NCI-H1694 (cell line): ENCODE measurements at places on chromosomes 6 and 20.

- DNase-seq = no peak
Measured at GRCh38 chr6:141513830-141514229, 618.9 kb upstream of the GJE1 start.

- DNase-seq = no peak
Measured at GRCh38 chr6:55892749-55893357, 17.5 kb upstream of the BMP5 start.

DNA sequence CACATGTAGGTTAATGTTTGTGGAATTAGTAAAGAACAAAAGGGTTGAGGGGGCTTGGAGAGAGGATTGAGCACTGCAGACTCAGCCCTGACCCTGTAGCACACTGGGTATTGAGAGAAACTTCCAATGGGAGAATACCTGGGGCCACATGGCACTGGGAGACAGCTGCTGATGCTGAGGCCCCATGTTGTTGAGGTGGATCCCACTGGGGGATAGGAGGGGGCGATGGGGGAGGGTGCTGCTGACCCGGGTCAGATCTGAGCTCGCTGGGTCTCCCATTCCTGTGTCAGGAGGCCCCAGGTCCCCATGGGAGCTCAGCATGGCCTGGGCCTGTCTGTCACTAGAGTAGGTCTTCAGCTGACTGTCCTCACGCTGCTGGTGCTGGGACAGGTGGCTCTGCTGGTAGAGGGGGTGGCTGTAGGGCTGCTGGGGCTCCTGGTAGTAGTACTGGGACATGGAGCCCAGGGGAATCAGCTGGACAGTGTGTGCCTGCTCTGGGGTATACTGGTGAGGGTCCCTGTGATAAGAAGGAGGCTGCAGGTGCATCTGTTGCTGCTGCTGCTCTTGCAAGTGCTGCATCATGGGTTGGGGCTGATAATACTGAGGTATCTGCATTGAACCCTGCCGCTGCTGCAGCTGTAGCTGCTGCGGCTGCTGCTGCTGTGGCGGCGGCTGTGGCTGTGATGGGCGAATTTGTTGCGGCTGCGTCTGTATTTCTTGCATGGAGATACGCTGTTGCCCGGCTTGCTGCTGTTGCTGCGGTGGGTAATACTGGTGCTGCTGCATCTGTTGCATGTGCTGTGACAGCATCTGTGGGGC, 50.6 kb upstream of the MRPS10 start:
- DNase-seq = no peak

GRCh38 chr6:31187780-31188194, 17.3 kb upstream of the POU5F1 start:
- DNase-seq = no peak

GRCh38 chr6:14309516-14309915, 191.9 kb downstream of the CD83 start:
- DNase-seq = no peak

GRCh38 chr20:3224681-3225421, 14.1 kb downstream of the SLC4A11 start:
- no peak for DNase-seq

- DNase-seq = no peak
Measured at GRCh38 chr6:170086639-170087420, 204.0 kb downstream of the DLL1 start.

DNA sequence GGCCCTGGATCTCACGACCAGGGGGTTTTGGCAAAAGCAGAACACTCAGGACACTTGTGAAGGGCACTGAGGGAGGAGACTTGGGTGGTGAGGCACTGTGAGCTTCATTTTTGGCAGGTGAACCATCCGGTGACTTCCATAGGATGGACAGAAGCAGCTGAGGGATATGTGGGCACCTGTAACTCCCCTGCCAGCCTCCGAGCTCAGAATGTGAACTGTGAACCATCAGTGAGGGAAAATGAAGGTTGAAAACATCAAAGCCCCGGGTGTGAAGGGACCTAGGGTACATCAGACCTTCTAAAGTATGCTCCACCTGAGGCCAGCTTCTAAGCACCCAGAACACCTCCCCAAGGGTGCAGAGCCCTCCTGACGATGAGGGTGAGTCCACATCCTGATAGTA, 53.2 kb downstream of the FAXC start:
- DNase-seq = no peak

GRCh38 chr6:46137387-46137786, 7.6 kb downstream of the ENPP4 start:
- DNase-seq = no peak

DNA sequence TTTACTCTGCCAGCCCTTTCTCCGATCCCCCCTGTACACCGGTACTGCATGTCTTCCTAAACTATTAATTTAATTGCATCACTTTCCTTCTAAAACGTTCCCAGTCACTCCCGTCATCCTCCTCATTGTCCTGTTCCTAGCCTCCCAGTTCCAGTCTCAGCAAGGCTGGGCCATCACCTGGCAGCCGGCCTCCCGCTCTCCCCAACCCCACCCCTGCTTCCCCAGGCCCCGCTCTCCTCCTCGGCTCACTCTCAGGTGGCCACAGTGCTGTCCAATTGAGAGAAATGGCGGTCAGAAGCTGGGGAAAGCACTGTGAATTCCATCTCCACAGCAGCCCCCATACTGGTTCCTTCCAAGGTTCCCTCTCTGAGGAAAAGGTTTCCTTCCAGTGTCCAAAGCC, 8.9 kb downstream of the PDE10A start:
- no peak for DNase-seq

GRCh38 chr6:170063431-170063830, 227.4 kb downstream of the DLL1 start:
- DNase-seq = no peak

GRCh38 chr6:165552248-165552736, 110.7 kb downstream of the PDE10A start:
- no peak for DNase-seq

DNA sequence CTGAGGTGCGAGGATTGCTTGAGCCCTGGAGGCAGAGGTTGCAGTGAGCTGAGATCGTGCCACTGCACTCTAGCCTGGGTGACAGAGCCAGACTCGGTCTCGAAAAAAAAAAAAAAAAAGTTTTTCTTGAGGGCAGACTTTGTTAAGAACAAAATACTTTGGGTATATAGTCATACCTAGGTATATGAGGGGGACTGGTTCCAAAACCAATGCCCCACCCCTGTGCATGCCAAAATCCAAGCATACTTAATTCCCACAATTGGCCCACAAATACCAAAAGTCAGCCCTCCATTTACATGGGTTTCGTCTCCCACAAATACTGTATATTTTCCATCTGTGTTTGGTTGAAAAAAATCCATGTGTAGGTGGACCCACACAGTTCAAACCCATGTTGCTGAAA, 119.9 kb downstream of the INSM1 start:
- DNase-seq = no peak

DNA sequence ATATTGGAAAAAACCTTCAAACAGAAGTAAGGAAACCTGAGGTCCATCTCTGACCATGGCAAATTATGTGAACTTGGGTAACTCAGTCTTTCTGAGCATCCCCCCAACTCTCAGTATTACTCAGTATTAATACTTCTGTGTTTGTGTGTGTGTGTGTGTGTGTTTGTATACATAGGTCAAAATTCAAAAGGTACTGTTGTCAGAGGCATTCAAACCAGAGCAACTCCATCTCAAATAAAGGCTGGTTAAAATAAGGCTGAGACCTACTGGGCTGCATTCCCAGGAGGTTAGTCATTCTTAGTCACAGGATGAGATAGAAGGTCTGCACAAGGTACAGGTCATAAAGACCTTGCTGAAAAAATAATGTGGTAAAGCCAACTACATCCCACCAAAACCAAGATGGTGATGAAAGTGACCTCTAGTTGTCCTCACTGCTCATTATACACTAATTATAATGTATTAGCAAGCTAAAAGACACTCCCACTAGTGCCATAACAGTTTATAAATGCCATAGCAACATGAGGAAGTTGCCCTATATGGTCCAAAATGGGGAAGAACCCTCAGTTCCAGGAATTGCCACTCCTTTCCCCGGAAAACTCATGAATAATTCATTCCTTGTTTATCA, 33.3 kb upstream of the SLC22A16 start:
- DNase-seq = no peak

GRCh38 chr6:25232479-25232878, 46.7 kb upstream of the CARMIL1 start:
- no peak for DNase-seq

GRCh38 chr6:67336014-67336413, 1299.1 kb upstream of the ADGRB3 start:
- no peak for DNase-seq

DNA sequence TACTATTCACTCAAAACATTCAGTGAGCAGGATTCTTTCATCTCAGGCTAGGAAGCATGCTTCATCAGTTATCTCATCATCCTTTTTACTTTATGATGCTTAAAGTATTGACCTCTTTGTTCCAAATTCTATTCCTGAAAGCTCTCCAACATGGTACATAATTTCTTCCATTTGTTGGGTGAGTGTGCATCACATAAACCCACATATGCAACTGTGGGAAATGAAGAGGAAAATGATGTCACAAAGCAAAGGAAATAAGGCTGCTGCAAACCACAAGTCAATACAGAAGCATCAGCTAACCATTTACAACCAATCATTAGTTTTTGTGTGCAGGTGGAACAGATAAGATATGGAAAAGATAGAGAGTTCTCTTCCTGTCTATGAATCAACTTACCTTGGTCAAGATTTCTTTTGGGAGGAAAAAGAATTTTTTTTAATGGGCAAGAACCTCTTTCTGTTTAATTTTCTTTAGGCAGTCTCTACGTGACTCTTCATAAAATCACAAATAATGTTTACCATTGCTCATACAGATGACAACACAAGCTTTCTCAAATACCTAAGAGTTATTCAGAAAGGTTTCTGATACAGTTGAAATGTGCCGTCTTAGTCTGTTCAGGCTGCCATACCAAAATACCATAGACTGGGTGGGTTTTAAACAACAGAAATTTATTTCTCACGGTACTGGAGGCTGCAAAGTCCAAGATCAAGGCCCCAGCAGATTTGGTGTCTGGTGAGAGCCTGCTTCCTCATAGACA, 259.9 kb downstream of the ADGRG6 start:
- DNase-seq = no peak

- no peak for DNase-seq
Measured at GRCh38 chr20:1085492-1086276, 32.7 kb upstream of the PSMF1 start.

- DNase-seq = peak; percentile 33
Measured at GRCh38 chr6:80003826-80004172, 650 bp upstream of the TTK start.

- no peak for DNase-seq
Measured at GRCh38 chr6:36791521-36792135, 47.6 kb downstream of the CPNE5 start.

- DNase-seq = no peak
Measured at GRCh38 chr6:79526897-79527296, 10.3 kb downstream of the LCA5 start.

DNA sequence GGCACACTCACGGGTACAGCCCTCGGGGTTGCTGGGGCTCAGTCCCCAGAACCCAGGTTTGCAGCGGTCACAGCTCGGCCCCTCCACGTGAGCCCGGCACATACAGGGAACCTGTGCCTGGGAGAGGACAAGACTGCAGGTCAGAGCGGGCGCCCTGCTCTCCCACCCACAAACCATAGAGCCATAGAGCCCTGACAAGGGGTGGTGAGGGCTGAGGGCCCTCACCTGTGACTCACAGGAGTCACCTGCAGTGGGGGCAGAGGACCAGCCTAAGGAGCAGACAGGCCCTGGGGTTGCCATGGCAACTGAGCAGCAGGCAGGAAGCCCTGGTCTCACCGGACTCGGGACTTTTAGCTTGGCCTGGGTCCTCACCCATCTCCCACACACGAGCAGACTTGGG, 30.8 kb downstream of the LAMA5 start:
- DNase-seq = no peak

- DNase-seq = no peak
Measured at GRCh38 chr6:20952699-20953474, 418.6 kb downstream of the CDKAL1 start.

GRCh38 chr6:167501831-167502385, 177.0 kb downstream of the TTLL2 start:
- peak; percentile 8 for DNase-seq

GRCh38 chr6:147664092-147664491, 155.6 kb downstream of the SAMD5 start:
- no peak for DNase-seq

DNA sequence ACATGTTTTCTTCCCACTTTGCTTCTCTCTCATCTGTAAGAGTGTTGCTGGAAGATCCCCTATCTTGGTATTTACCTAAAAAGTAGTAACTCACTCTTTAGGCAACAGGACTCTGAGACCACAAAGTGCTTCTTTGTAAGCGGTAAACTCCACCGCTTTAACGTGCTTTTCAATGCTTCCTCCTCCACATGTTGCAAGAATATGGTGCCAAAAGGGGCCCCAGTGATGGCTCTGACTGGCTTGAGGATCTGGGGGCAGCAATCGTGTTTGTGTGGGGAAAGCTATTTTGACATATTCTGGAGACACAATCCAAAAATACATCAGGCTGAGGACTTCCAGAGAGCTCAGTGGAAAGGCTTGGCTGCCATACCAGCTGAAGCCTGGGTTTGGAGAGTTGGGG, 12.4 kb upstream of the CPNE5 start:
- no peak for DNase-seq
